ENCODE measurements at places on chromosomes 3 and 15.

- no peak for DNase-seq
These were observed 50.2 kb downstream of the CA12 start for GRCh38 chr15:63331456-63331855.

GRCh38 chr15:91795235-91795634 lies 58.3 kb upstream of the SLCO3A1 start:
- no peak for DNase-seq

DNA sequence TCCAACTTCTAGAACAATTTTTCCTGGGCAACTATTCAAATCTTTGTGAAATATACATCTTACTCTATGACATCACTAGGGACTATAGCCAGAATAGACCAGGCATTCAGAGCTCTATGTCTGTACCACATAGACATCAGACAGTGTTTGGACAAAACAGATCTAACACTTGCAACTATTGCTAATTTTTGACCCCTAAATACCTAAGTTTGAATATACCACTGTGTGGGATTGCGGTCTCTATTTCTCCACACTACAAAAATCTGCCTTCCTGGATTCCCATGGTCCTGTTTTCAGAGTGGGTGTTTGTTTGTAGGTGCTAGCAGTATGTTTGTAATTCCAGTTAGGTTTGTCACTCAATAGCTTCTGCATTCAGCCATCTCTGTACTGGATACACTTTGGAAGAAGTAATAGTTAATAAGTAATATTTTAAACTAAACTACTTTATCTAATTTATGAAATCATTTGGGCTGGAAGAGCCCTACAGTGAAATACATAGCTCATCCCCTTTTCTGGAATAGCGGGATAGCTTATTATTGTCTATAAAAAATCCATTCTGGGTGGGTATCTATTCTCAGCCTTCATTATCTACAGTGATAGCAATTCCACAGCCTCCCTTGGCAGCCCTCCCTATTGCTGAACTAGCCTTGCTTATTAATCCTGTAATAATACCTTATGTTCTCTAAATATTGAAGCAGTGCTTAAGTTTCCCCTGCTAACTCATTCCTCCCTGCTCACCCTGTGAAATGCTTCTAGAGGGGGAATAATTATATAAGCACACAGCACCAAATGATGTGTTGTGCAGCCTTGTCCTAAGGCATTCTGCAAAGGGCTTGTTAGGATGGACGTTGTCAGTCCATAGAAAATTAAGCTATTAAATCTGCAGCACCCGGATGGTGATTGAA lies 49.4 kb downstream of the RBMS3 start:
- DNase-seq = no peak

GRCh38 chr3:134311693-134312071 lies 61.0 kb upstream of the RYK start:
- DNase-seq = no peak

DNA sequence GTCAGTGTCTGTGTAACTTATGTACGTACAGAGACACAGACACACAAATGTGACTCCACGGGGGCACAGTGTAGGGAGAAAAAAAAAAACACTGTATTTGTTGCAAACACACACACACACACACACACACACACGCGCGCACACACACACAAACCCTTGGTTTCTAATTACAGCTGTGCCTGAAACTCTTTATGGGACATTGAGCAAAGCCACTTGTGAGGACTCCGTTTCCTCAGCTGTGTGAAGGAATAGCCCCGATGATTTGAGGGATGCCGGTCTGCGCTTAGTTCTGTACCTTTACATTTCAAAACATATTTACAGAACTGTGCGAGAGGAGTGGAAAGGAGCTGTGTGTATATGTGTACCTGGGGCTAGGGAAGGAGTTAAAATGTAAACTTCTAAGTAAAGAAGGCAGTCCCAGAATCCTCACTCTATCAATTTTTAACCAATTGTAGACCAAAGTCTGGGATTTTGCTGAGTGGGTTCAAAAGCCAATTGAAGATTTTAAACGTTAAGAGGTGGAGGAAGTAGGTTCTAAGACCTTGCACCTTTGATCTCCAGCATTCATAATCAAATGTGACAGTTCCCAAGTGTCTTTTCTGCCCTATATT lies 5.3 kb upstream of the BCL6 start:
- DNase-seq = no peak

DNA sequence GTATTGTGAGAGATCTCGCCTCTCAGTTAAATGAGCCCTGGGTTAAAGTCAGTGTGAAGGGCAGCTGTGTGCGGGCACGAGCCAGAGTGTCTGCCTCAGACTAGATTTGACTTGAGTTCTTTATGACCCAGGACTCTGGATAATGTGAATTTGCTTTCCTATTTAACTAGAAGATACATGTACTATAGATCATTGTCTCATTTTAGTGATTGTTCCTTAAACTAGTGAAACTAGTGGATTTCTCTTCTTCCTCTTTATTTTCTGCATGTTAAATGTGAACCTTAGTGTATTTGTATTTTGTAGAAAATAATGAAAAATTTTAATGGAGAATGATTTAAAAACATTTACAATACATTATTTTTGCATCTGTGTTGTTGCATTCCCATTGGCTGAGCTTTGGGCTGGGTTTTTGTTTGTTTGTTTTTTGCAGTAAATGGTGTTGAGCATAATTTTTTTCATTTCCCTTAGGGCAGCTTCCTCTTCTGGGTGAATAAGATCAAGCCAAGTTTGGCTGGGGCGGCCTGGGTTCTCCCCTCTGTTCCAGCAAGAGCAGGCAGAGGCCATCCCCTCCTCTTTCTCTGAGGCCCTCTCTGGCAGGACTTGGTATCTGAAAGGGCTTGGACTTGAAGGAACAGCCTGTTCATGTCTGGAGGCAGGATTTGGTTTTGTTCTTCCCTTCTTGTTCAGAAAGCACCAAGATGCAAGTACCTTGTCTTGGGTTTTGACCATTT lies 15.0 kb downstream of the GCSAM start:
- no peak for DNase-seq

GRCh38 chr3:40869939-40870338 lies 329.4 kb upstream of the CTNNB1 start:
- DNase-seq = no peak

DNA sequence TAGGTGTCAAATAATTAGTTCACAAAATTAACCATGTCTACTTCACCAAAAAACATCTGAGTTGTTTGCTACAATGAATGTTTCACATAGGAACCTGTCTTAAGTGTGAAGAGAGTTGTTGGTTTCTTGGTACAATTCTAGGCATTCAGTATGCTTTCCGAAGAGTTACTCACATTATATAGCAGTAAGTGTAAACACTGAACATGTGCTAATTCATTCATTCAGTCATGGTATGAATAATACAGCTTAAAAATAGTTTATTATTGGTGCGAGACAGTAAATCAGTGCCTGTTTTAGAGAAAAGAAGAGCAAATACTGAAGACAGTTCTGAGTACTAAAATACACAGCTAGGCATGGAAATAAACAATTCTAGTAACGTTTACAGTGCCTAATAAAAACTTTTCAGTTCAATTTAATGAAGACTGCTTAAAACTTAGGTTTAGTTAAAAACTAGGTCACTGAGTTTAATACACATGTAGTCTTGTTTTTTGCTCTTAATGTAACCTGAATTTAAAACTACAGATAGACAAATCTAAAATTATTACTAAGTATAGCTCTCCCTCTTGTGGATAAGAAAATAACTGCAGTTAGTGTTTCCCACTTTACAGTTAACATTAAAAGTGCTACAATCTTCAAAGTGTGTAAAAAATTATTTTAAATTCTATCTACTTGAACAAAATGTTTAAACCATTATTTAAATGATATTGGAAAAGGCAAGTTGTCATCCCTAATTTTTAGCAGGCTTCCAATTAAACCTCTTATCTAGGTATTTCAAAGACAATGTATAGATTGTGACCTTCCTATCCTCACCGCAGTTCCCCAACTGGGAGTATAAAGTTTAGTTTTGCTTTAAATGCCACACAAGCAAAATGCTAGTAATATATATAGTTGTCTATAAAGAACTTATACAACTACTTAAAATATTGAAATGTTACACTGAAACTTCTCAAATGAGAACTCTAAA lies 20.1 kb upstream of the ZCWPW2 start:
- DNase-seq = no peak

DNA sequence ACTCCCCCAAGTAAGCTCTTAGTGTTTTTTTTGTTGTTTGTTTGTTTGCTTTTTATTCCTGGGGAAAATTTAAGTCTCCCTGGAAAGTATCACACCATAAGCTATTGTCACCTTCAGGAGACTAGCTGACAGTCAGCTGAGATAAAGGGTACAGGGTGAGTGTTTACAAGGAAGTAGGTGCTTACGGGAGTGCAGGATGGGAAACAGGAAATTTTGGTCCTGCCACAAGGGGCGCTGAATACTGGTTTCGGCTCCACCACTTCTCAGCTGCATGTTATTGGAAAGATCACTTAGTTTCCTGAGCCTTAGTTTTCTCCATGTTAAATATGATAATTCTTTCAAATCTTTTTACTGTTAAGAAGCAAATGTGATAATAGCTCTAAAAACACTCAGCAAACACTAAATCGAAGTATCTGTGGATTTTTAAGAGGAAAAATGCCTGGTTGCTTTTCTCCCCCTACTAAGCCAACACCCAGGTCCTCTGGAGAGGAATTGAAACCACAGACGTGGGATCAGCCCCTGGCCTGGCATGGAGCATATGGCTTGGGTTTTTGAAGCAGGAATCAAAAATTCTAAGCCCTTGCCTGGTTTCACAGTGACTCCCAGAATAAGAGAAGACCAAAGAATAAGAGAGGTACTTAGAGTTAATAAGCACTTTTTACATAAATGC lies 90.7 kb downstream of the SCN11A start:
- no peak for DNase-seq

DNA sequence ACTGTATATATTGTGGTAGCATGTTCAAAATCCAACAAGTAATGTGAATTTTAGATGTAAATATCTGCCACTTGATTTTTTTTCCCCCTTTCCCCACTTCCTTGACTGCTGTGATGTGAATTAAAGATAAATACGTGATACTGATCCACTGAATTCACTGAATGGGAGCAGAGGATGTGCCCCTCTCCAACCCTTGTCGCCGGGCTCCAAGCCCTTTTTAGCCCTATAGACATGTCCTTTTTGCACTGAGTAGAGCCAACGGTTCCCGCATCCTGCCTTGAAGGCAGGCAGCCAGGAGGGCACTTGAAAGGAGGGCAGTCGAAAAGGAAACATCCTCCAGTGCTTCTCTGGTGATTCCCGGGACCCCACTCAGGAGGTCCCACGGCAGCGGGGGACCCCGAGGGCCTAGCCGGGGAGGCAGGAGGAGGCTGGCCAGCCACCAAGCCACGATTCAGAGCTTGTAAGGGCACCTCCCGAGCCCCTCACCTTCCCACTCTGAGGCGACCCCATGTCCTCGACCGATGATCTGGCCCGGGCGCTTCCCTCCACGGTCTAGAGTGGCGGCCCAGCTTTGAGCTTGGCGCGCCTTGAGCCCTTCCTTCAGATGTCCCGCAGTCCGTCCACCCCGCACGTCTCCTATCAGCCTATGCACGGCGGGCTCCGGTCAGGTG lies 901 bp upstream of the MANF start:
- peak; percentile 68 for DNase-seq

GRCh38 chr3:46713050-46713897 lies 4.4 kb downstream of the PRSS50 start:
- DNase-seq = no peak

- no peak for DNase-seq
These were observed 13.4 kb downstream of the EID1 start for GRCh38 chr15:48891232-48891765.

GRCh38 chr3:27312044-27312668 lies 57.0 kb downstream of the NEK10 start:
- no peak for DNase-seq

DNA sequence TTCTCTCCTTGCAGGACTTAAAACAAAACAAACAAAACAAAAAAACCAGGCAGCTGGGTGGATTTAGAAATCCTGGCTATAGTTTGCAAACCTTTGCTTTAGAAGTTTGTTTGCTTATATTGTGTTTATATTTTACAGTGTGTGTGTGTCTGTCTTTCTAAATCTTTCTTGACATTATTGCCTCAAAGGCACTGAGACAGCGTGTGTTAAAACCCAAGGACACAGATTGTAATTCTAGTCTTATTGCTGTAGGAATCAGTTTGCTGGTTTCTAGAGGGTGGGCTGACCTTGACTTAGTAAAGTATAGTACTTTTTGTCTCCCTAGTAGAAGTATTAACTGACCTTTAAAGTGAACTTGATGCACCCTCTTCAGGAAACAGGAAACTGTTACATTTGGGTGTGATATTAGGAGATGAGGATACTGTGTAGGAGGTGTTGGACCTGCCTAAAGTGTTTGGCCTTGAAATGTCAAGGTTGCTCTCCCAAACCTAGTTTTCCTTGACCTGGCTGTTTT lies 71.0 kb downstream of the TCF12 start:
- no peak for DNase-seq

GRCh38 chr15:38690719-38691332 lies 126.2 kb upstream of the RASGRP1 start:
- DNase-seq = peak; percentile 80

DNA sequence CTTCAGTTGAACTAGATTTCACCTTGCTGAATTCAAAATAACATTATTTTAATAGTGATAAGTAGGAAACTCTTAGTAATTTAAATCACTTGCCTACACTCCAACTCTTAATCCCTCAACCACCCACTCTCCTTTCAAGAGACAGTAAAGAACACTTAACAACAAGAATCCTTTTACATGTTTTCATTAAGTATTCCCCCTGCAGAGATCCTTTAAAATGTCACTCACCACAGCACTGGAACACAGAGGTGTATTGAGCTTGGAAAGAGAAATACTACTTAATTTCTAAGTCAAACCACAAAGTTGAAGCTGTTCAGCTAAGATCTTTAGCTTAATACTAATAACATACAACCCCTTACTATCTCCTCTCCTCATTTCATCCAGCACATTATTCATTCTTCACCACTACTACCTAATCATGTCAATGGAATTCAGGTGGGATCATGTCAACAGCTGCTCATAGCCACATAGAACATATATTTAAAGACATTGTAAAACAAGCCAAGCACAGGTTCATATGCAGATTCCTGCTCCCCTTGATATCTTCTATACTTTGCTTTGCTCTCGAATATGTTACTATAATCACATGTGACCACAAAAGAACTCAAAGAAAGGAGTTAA lies 40.5 kb downstream of the IMPG2 start:
- no peak for DNase-seq

GRCh38 chr3:159866201-159866746 lies 122.4 kb upstream of the IL12A start:
- DNase-seq = no peak

- no peak for DNase-seq
These were observed 177.2 kb downstream of the ITPR1 start for GRCh38 chr3:4670352-4670751.

DNA sequence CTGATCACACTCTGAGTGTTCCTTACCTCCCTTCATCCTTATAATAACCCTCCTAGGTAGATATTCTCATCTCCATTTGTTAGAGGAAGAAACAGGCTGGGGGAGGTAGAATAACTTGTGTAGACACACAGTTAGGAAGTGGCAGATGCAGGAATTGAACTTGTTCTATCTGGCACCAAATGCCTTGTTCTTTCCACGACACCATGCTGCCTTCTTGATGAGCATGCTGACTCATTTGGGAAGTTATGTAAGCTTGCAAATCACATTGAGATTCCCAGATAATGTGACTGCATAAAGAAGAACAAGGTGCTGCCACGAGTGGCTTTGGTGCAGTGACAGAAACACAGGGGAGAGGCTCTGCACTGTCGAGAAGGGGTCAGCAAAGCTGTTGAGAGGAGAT lies 27.5 kb upstream of the NDUFB4 start:
- no peak for DNase-seq

GRCh38 chr3:178949896-178950295 lies 121.7 kb downstream of the ZMAT3 start:
- DNase-seq = no peak

GRCh38 chr3:135982404-135982761 lies 16.9 kb downstream of the PPP2R3A start:
- no peak for DNase-seq

GRCh38 chr3:50491023-50491422 lies 12.4 kb downstream of the CACNA2D2 start:
- DNase-seq = no peak

Measured in natural killer cell treated with Interleukin-12 subunit alpha and Interleukin-12 subunit beta and Interleukin-15 and Interleukin-18, amount 100 ng/mL, for 72 hours (primary cell).